DMS153 (cell line): ENCODE measurements at places on chromosomes 16 and 17.

DNA sequence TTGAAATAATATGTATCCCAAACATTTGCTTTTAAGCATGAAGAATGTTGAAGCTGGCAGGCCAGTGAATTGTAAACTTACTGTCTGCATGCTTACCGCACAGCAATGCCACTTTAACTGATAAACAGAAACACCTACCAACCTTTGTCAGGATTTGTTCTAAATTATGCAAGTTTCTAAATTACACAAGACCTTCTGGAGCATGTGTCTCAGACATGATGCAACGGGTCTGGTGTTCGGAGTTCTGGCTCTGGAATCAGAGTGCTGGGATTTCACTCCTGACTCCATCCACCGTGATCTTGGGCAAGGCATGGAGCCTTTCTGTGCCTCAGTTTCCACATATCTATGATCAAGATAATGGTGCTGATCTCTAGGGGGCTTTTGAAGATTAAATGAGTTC is 111.2 kb downstream of the CCT6B start:
- DNase-seq: no peak

DNA sequence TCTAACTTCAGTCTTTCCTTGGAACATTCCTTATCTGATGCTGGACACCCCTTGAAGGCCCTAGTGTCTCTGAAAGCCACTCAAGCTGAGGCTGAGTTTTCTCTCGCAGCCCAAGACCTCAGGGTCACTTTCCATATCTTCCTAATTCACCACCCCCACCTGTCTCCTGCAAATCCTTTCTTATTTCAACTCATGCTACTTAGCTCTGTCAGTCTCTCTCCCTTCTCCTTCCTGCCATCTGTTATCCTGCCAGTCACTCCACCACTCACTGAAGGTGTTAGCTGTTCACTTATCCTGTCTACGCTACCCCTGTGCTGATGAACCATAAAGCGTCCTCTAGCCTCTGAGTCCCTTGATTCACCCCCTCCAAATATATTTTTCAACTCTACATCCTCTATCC is 143.9 kb upstream of the SHISA6 start:
- DNase-seq: no peak

GRCh38 chr17:74452033-74452840 is 14.2 kb upstream of the CD300A start:
- peak; percentile 86 for DNase-seq

GRCh38 chr16:87345726-87346424 is 28.7 kb upstream of the C16orf95 start:
- no peak for DNase-seq

DNA sequence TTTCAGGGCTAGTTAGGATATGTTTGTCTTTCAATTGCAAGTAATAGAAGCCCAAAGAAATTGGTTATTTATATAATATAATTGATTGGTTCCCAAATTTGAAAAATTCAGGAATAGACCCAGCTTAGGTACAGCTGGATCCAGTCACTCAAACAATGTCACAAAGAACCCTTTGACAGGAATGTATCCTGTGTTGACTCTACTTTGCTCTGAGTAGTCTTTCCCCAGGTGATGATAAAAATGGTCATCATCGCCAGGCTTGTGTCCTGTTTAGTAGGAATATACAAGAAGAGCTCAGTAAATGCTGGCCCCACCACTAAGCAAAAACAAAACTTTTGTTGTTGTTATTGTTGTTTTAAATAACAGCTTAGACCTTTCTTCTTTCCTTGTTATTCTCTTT is 35.0 kb downstream of the MAPT start:
- no peak for DNase-seq

DNA sequence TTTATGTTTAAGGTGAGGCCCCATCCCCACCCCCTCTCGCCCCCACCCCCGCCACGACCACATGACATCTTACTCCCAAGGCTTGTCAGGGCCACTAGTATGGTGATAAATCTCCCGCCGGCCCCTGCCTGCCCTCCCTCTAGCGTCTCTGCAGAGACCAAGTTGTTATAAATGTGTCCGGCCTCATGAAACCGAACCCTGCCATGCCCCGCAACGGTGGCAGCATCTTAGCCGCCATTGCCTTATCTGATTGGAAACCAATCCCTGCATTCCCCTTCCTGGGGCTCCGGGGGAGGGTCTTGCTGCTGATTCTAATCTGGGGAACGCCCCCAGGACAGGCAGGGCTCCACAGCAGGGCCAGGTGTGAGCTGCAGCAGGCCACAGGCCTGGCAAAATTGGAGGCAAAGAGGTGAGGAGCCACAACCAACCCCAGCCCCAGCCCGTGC is 352.4 kb downstream of the C16orf95 start:
- DNase-seq: no peak

DNA sequence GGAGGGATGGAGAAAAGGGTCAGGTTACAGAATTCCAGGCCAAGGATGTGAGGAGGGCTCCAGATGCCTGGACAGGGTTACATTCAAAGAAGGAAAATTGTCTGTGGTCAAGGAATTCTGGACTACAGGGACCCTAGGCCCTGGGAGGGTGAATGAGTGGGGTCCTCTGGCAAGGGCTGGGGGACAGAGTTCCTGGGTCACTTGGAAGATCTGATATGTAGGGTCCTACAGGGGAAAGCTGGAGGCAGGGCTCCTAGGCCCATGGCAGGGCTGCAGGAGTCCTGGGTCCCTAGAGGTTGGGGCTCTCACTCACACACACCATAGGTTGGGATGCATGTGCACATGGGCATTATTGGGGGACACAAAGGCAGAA is 46.3 kb upstream of the ACSM2B start:
- no peak for DNase-seq

DNA sequence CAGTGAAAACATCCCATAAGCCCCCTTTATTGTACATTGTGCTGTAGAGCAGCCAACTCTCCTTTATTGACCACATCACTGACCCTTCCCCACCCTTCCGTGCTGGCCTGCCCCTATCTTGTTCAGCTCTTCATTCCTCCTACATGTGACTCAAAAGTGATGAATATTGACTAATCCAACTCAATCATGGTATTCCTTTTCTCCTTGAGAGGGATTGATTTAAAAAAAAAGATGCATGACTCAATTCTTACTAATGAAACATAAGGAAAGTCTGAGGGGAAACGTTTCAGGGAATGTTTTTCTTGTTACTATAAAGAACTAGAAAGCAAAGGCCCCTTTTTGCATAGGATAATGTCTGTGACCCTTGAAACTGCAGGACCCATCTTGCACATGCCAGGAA is 125.2 kb upstream of the SOX9 start:
- no peak for DNase-seq

- DNase-seq: no peak
These were observed 614.6 kb downstream of the MAF start for GRCh38 chr16:78985716-78986605.

- no peak for DNase-seq
These were observed at the start of gene TMEM220 for GRCh38 chr17:10729334-10730193. Gene TMEM220 (minus strand): TSS chr17:10730023. CDS start chr17:10729851, 172 bp downstream.

- no peak for DNase-seq
These were observed 218.2 kb upstream of the CHMP6 start for GRCh38 chr17:80773243-80773991.

DNA sequence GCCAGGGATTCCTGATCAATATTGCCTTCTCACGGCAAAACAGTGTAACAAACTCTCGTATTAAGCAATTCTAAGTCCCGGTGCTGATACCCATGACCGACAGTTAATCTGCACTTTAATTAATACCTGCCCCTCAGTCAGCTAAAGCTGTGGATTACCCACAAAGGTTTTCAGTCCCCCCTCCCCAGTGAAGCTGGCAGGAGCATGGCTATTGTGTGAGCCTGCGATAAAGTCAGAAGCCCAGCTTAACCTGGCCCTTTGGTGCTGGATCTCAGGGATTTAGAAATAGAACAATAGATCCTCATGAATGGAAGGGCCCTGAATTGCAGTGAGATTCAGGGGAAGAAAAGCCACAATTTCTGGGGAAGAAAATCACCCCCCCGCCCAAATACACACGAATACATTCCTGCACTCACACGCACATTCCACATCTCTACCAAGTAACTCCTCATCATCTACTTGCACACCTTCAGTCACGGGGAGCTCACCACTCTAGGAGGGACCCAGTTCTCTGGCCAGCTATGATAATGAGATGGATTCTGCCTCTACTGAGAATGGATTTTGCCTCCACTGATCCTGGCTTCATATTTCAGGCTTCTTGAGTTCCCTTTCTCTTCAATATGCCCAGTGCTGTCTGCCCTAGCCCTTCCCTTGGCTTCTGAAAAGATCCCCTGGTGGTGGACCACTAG is 102.6 kb downstream of the WSCD1 start:
- DNase-seq: no peak

DNA sequence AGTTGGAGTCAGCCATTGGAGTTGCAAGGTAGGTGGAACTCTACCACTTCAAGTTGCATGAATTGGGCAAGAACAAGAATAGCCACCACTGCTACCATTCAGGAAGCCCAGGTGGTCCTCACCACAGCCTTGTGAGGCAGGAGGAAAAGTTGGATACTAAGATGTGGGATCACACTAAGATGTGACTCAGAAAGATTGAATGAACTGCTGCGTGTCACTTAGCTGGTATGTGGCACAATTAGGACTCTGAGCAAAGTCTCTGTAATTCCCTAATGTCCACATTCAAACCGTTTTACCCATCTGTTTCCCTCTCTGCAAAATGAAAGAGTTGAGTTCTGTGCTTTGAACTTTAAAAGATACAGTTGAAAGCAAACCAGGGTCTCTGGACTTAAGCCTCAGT is 44.7 kb upstream of the HS3ST3A1 start:
- no peak for DNase-seq

DNA sequence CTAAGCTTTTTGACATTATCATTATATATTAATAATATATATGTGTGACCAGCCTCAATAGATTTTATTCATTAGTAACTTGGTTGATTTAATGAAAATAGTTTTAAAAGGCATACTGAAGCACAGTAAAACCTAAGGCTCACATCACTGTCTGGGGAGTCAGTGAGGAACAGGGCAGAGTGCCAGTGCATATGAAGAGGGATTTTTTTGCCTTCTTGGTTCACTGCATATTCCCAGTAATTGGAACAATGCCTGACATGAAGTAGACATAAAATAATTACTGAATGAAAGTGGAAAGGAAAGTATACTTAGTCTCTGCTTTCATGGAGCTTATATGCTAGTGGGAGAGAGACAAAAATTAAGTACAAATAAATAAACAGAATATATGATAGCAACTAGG is 81.1 kb downstream of the FTO start:
- DNase-seq: no peak

DNA sequence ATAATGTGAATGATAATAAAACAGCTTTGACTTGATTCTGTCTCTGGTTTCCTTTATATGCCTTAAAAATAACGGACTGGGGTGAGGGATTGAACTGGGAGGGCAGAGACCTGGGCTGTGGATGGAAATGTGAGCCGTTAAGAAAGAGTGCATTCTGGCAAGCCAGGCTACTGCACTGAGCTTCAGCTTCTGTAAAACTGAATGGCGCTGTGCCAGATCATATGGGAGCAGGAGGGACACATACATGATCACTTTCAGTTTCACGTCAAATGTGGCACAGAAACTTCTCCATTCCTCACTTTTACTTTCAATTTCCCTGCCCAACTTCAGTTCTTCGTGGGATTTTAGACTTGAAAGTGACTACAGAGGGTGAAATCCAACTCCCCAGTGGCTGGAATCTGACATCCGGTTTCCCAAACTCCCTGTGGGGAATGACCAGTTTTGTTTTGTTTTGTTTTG is 1.1 kb downstream of the MT2A start:
- DNase-seq: peak; percentile 29

- DNase-seq: no peak
These were observed 28.8 kb downstream of the CACNA1H start for GRCh38 chr16:1181404-1182315.

- no peak for DNase-seq
These were observed 28.4 kb downstream of the LDHD start for GRCh38 chr16:75088216-75088615.

- DNase-seq: peak; percentile 72
These were observed 1.7 kb downstream of the ATP2A1 start for GRCh38 chr16:28879841-28880588.

GRCh38 chr17:42087736-42088705 is 10.3 kb downstream of the ZNF385C start:
- DNase-seq: no peak

GRCh38 chr17:79079421-79080200 is 5.0 kb downstream of the ENGASE start:
- DNase-seq: no peak

- no peak for DNase-seq
These were observed 7.3 kb upstream of the CD7 start for GRCh38 chr17:82324566-82325285.

GRCh38 chr17:39167476-39167875 is 1.5 kb upstream of the ARL5C start:
- DNase-seq: no peak

DNA sequence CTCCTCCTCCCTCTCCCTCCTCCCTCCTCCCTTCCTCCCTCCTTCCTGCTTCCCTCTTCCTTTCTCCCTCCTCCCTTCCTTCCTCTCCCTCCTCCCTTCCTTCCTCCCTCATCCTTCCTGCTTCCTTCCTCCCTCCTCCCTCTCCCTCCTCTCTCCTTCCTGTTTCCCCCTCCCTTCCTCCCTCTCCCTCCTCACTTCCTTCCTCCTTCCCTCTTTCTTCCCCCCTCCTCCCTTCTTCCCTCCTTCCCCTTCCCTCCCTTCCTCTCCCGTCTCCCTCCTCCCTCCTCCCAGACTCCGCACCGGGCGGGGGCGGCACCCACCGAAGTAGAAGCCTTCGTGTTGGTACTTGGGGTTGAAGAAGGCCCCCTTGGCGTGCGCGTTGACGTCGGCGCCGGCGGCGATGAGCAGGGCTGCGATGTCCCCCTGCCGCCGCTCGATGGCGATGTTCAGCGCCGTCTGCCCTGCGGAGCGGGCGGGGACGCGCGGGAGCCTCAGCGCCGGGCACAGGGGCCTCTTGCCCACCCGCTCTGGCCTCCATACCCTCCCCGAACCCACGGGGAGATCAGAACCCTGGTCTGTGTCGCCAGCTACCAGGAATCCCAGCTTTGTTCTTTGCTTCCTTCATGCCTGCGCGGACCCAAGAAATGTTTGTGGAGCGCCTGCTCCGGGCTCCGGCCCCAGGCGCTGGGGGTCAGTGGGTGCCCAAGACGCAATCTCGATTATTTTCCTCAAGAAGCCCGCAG is 22.2 kb downstream of the TRPV3 start:
- no peak for DNase-seq

DNA sequence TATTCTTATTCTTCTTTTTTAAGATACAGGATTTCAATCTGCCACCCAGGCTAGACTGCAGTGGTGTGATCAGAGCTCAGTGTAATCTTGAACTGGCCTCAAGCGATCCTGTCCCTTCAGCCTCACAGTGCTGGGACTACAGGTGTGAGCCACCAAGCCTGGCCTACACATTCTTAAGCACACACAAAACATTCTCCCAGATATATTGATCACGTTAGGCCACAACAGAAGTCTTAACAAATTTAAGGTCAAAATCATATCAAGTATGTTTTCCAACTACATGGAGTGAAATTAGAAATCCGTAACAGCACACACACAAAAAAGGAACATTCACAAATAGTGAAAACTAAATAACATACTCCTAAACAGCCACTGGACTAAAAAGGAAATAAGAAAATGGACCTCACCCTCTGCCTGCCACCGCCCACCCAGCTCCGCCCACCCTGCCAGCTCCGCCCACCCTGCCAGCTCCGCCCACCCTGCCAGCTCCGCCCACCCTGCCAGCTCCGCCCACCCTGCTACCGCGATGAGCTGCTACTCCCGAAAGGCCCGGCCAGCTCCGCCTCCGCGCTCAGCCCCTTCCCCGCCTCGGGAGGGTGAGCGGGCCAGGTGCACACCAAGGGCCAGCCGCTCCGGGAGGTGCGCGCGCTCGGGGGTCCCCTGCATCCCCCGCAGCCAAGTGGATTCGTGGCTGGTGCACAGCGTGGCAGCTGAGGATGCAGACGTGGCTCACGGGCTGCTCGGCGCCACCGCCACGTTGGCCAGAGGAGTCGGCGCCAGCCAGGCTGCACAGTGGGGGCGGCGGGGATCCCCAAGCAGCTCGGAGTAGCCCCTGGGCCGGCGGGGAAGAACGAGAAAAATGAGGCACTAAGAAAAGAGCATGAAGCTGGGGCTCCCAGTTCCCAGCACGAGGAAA is 41.2 kb downstream of the C16orf87 start:
- DNase-seq: peak; percentile 8
